ENCODE measurements at places on chromosomes 3 and 15. TPM values are rescaled to one million over a fixed set of nuclear protein-coding genes. Genes with fewer than 3 reads are reported as not detected.

The TNFAIP8L3 gene
- 7.6 TPM for polyA plus RNA-seq

The LMOD3 gene
- not detected for polyA plus RNA-seq

The CFAP100 gene
- not detected for polyA plus RNA-seq

The GPR149 gene
- not detected for polyA plus RNA-seq

The C3orf85 gene
- polyA plus RNA-seq: not detected

The TCAIM gene
- 9.2 TPM for polyA plus RNA-seq

The TM4SF18 gene
- 150 TPM for polyA plus RNA-seq

The ETV5 gene
- 6.9 TPM for polyA plus RNA-seq

The DNAH1 gene
- 6.0 TPM for polyA plus RNA-seq

The CA12 gene
- polyA plus RNA-seq: 1.1 TPM

The SERINC4 gene
- 0.05 TPM for polyA plus RNA-seq

The RLBP1 gene
- polyA plus RNA-seq: not detected

The FBXO40 gene
- not detected for polyA plus RNA-seq

The SLC22A13 gene
- 0.11 TPM for polyA plus RNA-seq

The SLC35A5 gene
- polyA plus RNA-seq: 27.7 TPM

The PIF1 gene
- 23.0 TPM for polyA plus RNA-seq

The ZNF620 gene
- 1.9 TPM for polyA plus RNA-seq

The SLC24A5 gene
- not detected for polyA plus RNA-seq

The PLSCR2 gene
- not detected for polyA plus RNA-seq

The ASB14 gene
- polyA plus RNA-seq: not detected

The RIOX2 gene
- 14.5 TPM for polyA plus RNA-seq

The EIF4A2 gene
- polyA plus RNA-seq: 401 TPM

The GOLGA8B gene
- 22.1 TPM for polyA plus RNA-seq

The FAM81A gene
- 0.28 TPM for polyA plus RNA-seq

The SMCO1 gene
- polyA plus RNA-seq: not detected

The CLEC3B gene
- 1.8 TPM for polyA plus RNA-seq

The PATL2 gene
- 0.18 TPM for polyA plus RNA-seq

The NDN gene
- polyA plus RNA-seq: 23.1 TPM

The SNTN gene
- polyA plus RNA-seq: not detected

The ADGRG7 gene
- not detected for polyA plus RNA-seq

The MYH15 gene
- not detected for polyA plus RNA-seq

The TRIM42 gene
- not detected for polyA plus RNA-seq

The SETD5 gene
- 64.5 TPM for polyA plus RNA-seq

The ZNF385D gene
- not detected for polyA plus RNA-seq

The CFAP91 gene
- polyA plus RNA-seq: 1.0 TPM

The ACTC1 gene
- 0.64 TPM for polyA plus RNA-seq

The PIGX gene
- 9.2 TPM for polyA plus RNA-seq

The C3orf49 gene
- not detected for polyA plus RNA-seq

The COL6A5 gene
- not detected for polyA plus RNA-seq

The ZBTB47 gene
- 13.2 TPM for polyA plus RNA-seq

The XRN1 gene
- 3.4 TPM for polyA plus RNA-seq

All from endothelial cell of umbilical vein (primary cell).